ENCODE measurements at places on chromosomes 4 and X. TPM values are rescaled to one million over a fixed set of nuclear protein-coding genes. Genes with fewer than 3 reads are reported as not detected.

DNA sequence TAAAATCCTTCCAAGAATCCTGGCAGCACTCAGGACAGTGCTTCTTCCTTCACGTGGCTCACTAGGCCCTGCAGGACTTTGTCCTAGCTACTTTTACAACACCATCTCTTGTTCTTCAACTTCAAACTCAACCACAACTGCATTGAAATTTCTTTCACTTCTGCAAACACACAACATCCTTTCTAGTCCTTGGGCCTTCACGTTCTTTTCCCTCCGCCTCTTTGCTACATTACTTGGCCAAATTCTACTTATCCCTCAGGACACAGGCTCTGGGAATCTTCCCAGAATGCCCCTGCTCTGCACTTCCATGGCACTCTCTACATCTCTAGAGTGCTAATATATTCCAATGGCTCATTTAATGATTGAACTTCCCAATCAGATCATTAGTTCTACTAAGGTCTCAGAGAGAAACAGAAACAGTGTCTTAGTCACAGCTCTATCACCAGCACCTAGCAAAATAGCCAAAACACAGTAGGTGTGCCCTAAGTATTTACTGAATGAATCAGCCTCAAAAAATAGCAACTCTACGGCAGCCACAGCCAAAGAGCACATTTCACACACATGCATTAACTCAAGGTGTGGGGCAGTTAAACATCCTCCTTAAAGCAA is 73.3 kb downstream of the MANBA start:
- no peak for DNase-seq

- no peak for DNase-seq
Measured at GRCh38 chrX:35722128-35722527, 76.0 kb upstream of the MAGEB16 start.

- DNase-seq, result no peak
Measured at GRCh38 chr4:61500883-61501282, 300.8 kb downstream of the ADGRL3 start.

- no peak for DNase-seq
Measured at GRCh38 chr4:80806472-80806871, 224.0 kb upstream of the BMP3 start.

- peak; percentile 57 for DNase-seq
Measured at GRCh38 chrX:43557792-43558191, 98.3 kb upstream of the MAOA start.

The MAP3K15 gene
- 1.5 TPM for polyA plus RNA-seq

The HSFX1 gene
- 0.73 TPM for polyA plus RNA-seq

The CXorf49B gene
- not detected for polyA plus RNA-seq

GRCh38 chr4:44150091-44150576 is 298.5 kb downstream of the KCTD8 start:
- DNase-seq, result no peak

- peak; percentile 90 for DNase-seq
Measured at GRCh38 chrX:149504915-149505651, at the start of gene IDS. Gene IDS, minus strand, starts transcription at chrX:149505306. Its CDS starts 169 bp downstream, at chrX:149505137.

The LGI2 gene
- 19.8 TPM for polyA plus RNA-seq

DNA sequence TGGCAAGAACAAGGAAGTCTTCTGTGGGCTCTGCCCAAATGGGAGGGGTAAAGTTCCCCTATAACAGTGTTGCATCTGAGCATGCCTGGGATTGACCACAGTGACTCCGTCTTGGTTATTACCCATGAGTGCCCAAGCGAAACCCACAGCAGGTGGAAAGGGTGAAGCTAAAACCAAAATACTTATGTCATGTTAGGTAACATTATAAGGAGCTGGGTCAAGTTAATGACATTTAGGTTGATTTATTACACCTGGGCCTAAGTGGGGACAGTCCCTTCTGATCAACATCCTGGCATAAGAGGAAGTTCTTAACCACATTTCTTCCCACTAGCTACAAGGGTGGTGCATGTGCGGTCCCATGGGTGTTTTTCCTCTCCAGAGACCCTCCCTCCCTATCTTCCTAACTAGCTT is 1.3 kb upstream of the ZNF732 start:
- no peak for DNase-seq

DNA sequence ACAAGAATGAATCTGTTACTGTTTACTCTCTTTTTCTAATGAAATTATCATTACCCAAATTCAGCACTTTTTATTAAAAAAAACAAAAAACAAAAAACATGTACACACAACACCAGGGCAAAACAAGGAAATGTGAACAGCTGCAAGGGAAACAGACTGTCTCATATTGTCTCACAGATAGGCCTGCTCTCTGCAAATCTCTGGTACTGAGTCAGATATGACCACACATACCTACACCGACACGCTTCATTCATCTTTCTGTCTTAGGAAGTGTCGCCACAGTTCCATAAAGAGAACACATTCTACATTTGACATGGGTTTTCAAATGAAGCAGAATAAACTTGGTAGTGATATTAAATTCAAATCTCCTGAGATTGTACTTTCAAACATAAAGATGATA is 92.2 kb upstream of the GPR34 start:
- DNase-seq, result no peak

- DNase-seq, result no peak
Measured at GRCh38 chr4:2796849-2797544, 4.1 kb downstream of the SH3BP2 start.

The ANKRD50 gene
- polyA plus RNA-seq, result 14.3 TPM

The CDX4 gene
- not detected for polyA plus RNA-seq

GRCh38 chr4:9765091-9765490 is 16.3 kb upstream of the DRD5 start:
- DNase-seq, result no peak

The LRIT3 gene
- 0.10 TPM for polyA plus RNA-seq

The PCDH11X gene
- 4.5 TPM for polyA plus RNA-seq

DNA sequence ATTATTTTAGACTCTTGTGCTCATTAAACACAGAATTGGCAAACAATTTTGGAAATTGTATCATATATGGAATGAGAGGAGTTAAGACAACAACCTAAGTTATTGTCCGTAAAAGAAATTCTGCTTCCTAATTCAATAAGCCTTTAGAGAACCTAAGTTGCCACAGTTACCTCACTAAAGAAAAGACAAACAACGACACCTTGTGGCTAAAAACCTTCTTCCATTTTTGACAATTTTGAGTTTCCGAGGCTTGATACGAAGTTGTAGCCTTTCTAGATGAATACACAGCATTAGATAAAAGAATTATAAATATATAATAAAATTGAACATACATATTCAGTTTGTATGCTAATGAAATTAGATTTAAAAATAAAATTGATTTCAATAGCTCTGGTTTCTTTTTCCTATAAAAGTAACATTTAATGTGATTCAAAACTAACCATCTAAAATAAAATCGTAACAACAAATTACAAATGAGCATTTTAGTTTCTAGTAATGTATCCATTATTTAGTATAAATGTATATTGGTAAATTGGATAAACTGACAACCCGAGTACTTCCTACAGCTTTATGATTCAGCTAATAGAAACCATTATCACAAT is 275.1 kb downstream of the GPM6A start:
- no peak for DNase-seq

DNA sequence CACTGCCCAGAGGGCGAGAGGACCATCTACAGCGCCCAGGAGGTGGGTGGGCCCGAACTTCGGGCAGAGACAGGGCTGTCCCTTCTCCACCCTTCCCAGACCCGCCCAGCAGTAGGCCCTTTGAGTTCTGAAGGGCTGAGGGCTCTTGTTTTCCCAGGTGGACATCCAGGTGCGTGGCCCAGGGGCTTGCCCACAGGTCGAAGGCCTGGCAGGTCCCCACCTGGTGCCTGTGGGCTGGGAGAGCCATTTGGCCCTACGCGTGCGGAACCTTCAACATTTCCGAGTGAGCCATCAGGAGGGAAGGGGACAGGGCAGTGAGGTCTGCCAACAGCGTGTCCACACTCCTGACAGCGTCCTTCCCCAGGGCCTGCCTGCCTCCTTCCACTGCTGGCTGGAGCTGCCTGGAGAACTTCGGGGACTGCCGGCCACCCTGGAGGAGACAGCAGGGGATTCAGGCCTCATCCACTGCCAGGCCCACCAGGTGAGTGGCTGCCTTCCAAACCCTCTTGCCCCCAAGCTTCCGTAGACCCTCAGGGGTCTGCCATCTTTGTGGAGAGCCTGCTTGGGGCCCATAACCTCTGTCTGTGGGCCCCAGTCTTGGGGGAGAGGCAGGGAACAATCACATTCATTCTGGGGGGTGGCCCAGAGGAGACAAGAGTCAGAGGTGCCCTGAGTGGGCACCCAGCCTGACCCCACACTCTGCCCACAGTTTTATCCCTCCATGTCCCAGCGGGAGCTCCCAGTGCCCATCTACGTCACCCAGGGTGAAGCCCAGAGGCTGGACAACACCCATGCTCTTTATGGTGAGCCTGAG is 6.8 kb downstream of the PLXNB3 start:
- no peak for DNase-seq

The DRP2 gene
- polyA plus RNA-seq, result 0.93 TPM

GRCh38 chrX:37817579-37817978 is 29.8 kb downstream of the DYNLT3 start:
- DNase-seq, result no peak

The NSDHL gene
- 11.9 TPM for polyA plus RNA-seq

- no peak for DNase-seq
Measured at GRCh38 chr4:22695029-22695428, 2.3 kb downstream of the GBA3 start.

The SRPX gene
- polyA plus RNA-seq, result 108 TPM

DNA sequence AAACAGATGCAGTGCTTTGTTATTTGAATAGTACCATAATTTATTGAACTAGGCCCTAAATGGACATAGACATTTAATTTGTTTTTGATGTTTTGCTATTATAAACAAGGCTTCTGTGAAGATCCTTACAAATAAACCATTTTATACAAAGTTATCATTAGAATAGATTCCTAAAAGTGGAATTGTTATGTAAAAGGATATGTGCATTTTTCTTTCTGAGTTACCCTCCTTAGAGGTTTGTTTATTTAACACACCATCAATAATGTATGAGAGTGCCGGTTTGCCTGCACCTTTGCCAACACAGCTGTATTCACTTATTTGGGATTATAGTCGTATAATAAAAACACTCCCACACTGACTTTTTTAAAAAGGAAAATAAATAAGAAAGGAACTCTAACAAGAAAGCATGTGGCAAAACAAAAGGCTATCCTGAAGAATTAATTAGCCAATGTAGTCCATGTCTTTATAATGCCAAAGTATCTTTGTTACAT is 84.8 kb downstream of the PAK3 start:
- no peak for DNase-seq

DNA sequence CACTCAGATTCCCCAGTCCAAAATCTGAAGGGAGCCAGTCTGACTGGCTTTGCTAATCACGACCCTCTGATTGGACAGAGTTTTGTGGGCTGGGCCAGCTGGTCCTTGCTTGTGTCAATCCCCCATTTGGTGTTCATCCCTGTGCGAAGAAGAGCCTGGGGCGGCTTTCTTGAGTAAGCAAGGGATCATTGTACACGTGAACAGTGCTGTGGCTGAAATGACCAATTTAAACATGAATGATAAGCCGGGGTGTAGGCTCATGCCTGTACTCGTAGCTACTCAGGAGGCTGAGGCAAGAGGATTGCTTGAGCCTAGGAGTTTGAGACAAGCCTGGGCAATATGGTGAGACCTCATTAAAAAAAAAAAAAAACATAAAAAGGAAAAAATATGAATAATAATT is 379.1 kb downstream of the RAPGEF2 start:
- no peak for DNase-seq

GRCh38 chr4:4603067-4603466 is 61.2 kb upstream of the STX18 start:
- no peak for DNase-seq

GRCh38 chr4:106421441-106422296 is 53.1 kb upstream of the GIMD1 start:
- no peak for DNase-seq

The MAGEA6 gene
- not detected for polyA plus RNA-seq

GRCh38 chr4:45346816-45347435 is 620.6 kb upstream of the GNPDA2 start:
- DNase-seq, result no peak

The STPG2 gene
- polyA plus RNA-seq, result 0.06 TPM

DNA sequence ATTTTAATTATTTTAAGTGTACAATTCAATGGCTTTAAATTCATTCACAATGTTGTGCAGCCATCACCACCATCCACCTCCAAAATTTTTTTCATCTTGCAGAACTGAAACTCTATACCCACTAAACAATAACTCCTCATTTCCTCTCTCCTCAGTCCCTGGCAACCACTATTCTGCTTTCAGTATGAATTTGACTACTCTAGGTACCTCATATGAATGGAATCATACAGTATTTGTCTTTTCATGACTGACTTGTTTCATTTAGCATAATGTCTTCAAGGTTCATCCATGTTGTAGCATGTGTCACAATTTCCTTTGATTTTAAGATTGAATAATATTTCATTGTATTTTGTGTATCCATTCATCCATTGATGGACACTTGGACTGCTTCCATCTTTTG is 46.9 kb downstream of the KIF4A start:
- no peak for DNase-seq

DNA sequence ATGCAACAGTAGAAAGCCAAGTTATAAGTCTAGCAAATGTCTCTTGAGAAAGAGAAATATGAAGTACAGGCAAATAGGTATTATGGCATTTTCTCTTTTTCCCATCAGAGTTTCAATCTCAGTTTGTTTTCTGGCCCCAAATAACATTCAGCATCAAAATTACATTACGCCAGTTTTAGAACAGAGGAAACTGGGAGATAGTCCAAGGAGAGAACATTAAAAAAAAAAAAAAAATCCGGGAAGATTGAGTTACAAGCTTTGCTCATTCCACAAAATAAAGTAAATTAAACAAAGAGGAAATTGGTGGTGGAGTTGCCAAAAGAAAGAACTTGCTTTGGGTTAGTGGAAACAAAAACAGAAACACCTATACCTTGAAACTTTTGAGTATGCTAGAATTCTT is 50.4 kb upstream of the IL13RA2 start:
- DNase-seq, result no peak

The PDGFC gene
- polyA plus RNA-seq, result 48.8 TPM

GRCh38 chrX:150446151-150446550 is 83.0 kb downstream of the MAMLD1 start:
- DNase-seq, result no peak

The CXCL10 gene
- 5.3 TPM for polyA plus RNA-seq

DNA sequence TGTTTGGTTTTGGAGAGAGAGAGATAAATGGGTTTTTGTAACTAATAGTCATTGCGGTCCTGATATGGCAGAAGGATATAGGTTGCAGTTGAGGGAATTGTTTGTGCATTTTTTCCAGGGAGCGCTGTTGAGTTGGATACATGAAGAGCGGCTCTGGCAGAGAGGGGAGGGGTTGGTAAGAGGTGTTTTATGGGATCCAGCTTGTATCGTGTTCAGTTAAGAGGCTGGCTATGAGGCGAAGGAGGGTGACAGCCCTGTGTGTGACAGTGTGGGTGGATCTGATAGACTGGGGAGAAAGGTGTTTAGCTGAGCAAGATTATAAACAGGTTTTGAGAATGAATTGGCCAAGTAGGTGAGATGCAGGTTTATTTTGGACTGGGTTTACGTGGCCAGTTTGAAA is 1.5 kb downstream of the SPANXN4 start:
- no peak for DNase-seq

Data from ovary (tissue), 10 donors.